ENCODE measurements at places on chromosomes 13 and 19. TPM values are rescaled to one million over a fixed set of nuclear protein-coding genes. Genes with fewer than 3 reads are reported as not detected.

Gene ZNF566
- total RNA-seq, result 8.5 TPM

GRCh38 chr19:15448044-15448777 lies 1.5 kb downstream of the WIZ start:
- no peak for DNase-seq

GRCh38 chr13:66508153-66508909 lies 721.8 kb downstream of the PCDH9 start:
- peak; percentile 16 for DNase-seq

DNA sequence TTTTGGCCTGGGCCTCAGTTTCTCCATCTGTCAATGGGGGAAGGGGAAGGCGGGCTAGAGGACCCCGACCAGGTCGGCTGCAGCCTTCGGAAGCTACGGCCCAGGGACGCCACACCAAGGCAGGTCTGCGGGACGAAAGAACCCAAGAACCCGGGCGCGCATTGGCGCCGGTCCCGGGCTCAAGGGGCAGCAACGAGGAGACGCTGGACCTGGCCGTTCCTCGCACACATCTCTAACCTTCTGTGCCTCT lies 739 bp upstream of the ILF3 start:
- DNase-seq, result no peak

Gene UHRF1
- total RNA-seq, result 110 TPM

Gene TRPM4
- total RNA-seq, result 7.6 TPM

GRCh38 chr19:6800991-6801484 lies 28.5 kb downstream of the VAV1 start:
- DNase-seq, result peak; percentile 70
